Right ventricle myocardium superior (tissue), 1 donor: ENCODE measurements at places on chromosomes 7 and 10. TPM values are rescaled to one million over a fixed set of nuclear protein-coding genes. Genes with fewer than 3 reads are reported as not detected.
A peak's percentile ranks its signal among the peaks of the same experiment; 100 is the strongest.

DNA sequence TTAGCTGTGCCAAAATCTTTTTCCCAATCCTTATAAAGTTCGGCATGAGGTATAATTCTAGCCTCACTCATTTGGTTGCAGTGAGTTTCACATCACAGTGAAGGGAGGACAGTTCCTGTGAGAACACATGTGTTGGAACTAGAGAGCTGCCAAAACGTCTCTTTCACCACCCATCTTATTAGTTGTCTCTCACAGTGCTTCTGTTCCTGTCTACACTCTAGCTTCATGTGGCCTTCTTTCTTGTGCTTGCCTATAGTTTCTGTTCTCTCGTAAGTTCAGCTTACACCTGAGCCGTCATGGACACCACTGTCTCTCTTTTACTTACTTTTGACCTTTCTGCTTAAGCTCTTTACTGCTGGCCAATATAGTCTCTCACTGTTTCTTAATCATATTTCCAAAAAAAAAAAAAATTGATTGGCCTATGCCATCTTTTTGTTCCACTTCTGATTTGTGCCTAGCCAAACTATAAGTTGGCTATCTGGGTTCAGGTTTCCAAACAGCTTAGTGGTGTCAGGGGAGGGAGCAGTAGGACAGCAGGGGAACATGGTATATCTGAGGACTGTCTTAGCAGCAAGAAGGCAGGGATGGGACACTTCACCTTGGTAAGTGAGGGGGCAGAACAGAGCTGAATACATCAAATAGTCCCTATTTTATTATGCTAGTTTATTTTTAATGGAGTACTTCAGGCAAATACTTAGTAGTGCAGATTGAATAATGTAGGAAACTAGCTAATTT, 38.0 kb downstream of the ZNRF2 start:
- no peak for DNase-seq

GRCh38 chr10:14451341-14451740, 120.6 kb upstream of the FRMD4A start:
- DNase-seq, result no peak

- DNase-seq, result peak; percentile 87
Measured at GRCh38 chr7:114085592-114086501, 167.0 kb upstream of the PPP1R3A start.

GRCh38 chr7:110531186-110531585, 559.7 kb upstream of the LRRN3 start:
- DNase-seq, result no peak

GRCh38 chr7:39451901-39452300, 114.3 kb upstream of the YAE1 start:
- DNase-seq, result no peak

DNA sequence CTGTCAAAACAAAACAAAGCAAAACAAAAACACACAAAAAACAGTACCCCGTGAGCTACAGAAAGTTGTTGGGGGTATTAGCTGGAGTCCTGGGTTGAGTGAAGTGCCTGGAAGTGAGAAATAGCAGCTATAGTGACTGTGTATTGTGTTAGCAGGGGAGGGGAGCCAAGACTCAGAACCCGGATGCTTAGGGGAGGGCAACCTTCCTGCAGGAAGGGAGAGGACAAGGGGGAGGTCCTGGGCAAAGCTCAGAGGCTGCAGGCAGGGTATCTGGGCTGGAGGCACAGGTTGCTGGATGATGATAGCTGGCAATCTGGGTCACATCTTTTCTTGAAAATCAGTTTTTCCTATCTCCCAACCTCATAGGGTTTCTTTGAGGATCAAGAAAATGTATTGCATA, 75.8 kb upstream of the PARD3 start:
- DNase-seq, result no peak

SLC26A3 gene
- not detected for total RNA-seq

IL6 gene
- 1.0 TPM for total RNA-seq

CYP26C1 gene
- total RNA-seq, result 0.05 TPM
